Esophagus (tissue), 2 donors: ENCODE measurements at places on chromosomes 7 and 10. TPM values are rescaled to one million over a fixed set of nuclear protein-coding genes. Genes with fewer than 3 reads are reported as not detected.

The CFAP70 gene
- polyA plus RNA-seq = 1.2 TPM

The IPMK gene
- 3.4 TPM for polyA plus RNA-seq

The WASHC2C gene
- 9.6 TPM for polyA plus RNA-seq

The ZNF467 gene
- polyA plus RNA-seq = 2.9 TPM

The RBP4 gene
- polyA plus RNA-seq = 0.47 TPM

The RALA gene
- 52.4 TPM for polyA plus RNA-seq

The VWDE gene
- polyA plus RNA-seq = 0.20 TPM

The MOGAT3 gene
- polyA plus RNA-seq = not detected
